ENCODE measurements at places on chromosomes 12 and 14. TPM values are rescaled to one million over a fixed set of nuclear protein-coding genes. Genes with fewer than 3 reads are reported as not detected.

DNA sequence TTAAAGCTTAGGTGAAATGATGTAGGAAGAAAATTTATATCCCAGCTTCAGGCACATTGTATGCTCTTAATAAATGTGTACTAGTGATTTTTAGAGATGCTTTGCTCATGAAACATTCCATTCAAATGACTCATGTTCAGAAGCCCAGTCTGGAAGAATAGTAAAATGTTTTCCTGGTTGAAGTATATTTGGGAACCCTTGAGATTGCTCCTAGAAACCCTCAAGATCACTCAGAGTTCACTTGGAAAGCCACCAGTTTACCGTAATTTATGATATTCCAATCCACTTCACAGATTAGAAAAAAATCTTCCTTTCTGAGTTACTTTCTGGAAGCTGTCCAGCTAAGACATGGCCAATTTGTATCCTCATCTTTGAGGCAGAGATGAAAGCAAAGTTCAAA, 186.4 kb downstream of the SYT10 start:
- DNase-seq, result no peak

DNA sequence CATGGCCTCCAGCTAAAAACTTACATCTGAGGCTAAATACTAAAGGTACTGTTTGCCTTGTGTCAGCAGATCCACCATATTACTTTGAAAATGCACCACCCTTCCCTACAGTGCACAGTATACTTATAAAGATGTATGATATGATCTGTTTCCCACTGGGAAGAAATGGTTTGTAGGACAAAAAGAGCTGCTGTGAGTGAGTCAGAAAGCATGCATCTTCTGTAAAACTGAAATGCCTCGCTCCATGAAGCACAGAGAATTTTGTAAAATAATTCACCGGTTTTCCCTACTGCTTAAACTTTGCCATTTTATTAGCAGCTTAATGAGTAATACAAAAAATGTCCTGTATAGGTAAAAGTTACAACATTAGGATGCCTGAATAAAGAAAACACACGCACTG, 68.8 kb downstream of the MDGA2 start:
- DNase-seq, result no peak

- DNase-seq, result no peak
These were observed 759.6 kb upstream of the TMEM132C start for GRCh38 chr12:127507341-127507740.

- DNase-seq, result no peak
These were observed 45.2 kb downstream of the PCNX1 start for GRCh38 chr14:70952485-70952884.

The SH2B3 gene
- 36.5 TPM for total RNA-seq

GRCh38 chr12:1380171-1380851, 214.1 kb downstream of the FBXL14 start:
- no peak for DNase-seq

DNA sequence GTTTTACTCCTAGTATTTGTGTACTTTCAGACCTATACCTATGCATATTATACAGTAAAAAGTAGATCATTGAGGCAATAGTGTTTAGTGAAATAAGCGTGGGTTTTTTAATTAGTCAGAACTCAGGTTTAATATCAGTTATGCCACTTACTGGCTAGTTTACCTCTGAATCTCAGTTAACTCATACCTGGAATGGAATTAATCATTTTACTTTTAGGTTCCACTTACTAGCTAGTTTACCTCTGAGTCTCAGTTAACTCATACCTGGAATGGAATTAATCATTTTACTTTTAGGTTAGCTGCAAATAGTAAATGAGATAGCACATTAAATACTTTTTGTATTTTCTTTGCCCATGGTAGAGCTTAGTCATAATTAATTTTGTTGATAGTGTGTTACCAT, 475.7 kb downstream of the CCER1 start:
- DNase-seq, result no peak

GRCh38 chr12:104764225-104765091, 193.6 kb downstream of the SLC41A2 start:
- no peak for DNase-seq

GRCh38 chr12:49866859-49867569, 24.1 kb upstream of the BCDIN3D start:
- DNase-seq, result peak; percentile 79

DNA sequence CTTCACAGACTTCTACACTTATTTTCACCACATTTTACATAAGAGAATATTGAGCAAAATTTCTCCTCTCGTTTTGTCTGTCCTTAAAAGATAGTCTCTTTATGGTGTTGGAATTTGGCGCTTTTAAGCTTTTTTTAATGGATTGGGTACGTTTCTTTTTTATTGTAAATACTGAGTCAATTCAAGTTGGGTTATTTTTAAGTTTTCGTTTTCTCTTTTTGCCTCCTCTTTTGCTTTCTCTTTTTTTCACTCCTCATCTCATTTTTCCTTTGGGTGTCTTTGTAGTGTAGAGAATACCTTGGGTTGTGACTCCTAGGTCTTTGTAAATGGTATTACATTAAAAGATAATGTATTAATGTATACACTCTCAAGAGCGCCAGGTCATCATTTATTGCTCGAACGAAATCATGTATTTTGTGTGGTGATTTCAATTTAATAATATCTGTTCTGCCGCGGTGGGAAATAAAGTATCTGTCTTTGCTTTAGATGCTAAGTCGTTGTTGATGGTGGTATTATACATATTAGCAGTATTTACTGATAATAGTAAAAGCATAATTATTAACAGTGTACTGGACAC, 845 bp downstream of the TMX1 start:
- no peak for DNase-seq

DNA sequence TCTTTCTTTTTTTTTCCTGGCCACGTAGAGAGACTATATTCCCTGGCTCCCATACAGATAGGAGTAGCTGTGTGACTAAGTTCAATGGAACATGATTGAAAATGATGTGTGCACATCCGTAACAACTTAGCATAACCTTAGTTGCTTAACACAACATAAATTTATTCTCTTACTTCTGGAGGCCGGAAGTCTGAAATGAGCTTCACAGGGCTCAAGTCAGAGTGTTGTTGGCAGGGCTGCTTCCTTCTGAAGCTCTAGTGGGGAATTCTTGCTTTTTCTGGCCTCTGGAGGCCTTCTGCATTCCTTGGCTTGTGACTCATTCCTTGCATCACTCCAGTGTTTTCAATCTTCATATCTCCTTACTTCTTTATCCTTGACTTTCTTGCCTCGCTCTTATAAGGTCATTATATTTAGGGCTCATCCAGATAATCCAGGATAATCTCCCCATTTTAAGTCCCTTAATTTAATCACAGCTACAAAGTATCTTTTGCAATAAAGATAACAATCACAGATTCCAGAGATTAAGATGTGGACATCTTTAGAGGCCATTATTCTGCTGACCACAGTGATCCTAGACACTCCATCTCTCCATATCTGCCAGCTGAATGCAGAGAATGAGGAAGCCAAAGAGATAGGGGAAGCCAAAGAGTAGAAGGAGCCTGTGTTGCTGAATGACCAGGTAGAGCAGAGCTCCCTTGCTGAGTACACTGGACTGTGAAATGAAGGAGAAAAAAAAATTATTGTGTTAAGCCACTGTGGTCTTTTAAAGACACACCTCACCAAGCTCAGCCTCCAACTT, 21.0 kb upstream of the SNX6 start:
- no peak for DNase-seq

The ZDHHC22 gene
- not detected for total RNA-seq

DNA sequence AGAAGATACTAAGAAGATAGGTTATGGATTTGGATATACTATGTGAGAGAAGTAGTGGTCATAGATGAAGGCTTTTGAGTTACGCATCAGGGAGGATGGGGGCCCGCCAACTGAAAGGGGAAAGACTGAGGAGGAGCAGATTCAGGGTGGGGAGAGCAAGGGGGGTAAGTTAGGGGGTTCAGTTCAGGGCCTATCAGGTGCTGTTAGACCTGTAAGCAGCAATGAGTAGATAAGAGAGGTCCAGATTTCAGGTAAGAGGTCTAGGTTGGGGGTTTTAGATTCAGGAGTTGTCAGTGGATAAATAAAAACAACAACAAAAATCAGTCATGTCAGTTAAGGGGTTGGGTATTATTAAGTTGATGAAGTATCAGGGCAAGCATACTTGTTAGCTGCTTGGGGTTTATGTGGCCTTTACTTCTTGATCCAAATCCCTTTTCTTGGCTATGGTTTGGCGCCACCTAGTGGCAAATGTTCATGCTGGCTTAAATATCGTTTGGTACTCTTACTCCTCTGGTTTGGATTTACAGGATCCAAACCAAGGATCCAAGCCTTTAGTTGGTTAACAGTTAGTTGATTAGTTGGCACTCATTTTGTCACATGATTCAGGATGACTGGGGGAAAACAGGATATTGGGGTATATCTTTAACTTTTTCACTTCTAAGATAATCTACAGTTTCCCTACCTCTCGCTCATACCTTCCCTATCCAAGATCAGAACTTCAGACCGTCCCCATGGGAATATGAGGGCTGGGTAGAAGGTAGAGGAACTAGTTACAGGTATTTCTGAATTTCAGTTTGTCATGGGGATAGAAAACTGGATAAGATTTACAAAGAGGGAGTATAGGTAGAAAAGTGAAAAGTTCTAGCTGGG, 65.1 kb downstream of the PCNX1 start:
- DNase-seq, result peak; percentile 91

The FRMD6 gene
- total RNA-seq, result 36.8 TPM

DNA sequence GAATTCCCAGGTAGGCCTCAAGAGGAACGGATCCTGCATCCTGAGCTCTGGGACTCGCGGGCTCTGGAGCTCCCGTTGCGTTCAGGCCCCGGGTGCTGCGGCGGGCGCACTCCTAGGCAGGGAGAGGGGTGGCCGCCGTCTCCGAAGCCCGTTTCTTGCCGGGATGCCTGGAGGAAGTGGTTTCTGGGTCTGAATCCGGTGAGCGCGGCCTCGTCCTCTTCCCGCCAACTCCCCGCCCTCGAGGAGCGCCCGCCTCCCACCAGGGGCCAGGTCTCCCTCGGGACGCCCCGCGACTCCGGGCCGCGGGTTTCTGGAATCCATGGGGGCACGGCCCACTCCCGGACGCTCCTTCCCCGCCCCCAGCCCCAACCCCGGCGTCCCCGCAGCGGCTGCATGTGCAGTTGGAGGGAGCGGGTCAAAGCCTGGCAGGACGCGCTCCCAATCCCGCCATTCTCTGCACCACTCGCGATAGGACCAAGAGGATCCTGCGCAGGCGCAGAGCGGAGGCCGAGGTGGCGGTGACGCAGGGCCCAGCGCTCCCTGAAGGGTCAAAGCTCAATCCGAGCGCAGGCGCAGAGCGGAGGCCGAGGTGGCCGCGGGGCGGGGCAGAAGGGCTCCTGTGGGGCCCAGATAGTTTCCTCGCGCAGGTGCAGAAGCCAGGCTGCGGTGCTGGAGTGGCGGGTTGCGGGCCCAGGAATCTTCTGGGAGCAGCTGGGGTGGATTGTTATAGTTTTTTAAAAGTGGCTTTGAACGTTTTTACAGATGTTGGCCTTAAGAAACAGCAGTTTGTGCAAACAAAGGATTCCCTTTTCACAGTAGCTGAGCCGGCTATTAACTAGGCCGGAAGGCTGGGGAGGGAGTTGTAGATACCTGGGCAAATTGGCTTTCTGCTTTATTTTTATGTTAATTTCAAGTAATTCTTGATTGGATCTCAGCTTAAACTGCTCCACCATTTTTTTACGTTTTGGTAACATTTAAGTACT, 796.4 kb downstream of the AACS start:
- peak; percentile 22 for DNase-seq

DNA sequence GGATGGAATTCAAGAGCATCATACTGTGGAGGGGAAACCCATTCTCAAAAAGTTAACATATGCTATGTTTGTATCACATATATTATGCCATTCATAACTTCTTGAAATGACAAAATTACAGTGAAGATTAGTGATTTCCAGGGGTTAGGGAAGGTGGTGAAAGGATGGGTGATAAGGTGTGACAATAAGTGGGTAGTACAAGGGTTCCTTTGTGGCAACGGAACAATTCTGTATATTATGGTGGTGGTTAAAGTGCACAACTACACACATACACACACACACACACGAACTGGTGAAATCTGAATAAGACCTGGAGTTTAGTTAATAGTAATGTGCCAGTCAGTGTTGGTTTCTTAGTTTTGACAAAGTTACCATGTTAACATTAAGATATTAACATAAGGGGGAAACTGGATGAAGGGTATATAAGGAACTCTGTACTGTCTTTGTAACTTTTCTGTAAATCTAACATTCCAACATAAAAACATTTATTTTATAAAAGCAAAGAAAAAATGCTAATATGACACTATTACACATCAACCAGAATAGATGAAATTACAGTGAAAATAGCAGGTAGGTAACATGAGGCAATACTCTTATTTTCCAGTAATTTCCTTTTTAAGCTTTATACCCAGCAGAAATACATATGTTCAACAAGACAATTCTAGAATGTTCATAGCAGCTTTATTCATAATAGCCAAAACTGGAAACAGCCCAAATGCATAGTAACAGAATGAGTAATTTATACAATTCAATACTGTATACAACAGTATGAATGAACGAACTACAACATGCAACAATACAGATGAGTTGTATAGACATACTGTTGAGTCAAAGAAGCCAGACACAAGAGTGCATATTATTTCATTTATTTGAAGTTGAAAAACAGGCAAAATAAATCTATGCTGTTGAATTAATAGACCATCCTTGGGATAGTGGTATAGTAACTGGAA, 44.0 kb upstream of the OR5AU1 start:
- DNase-seq, result no peak

GRCh38 chr12:66945189-66945817, 266.4 kb upstream of the GRIP1 start:
- DNase-seq, result no peak

DNA sequence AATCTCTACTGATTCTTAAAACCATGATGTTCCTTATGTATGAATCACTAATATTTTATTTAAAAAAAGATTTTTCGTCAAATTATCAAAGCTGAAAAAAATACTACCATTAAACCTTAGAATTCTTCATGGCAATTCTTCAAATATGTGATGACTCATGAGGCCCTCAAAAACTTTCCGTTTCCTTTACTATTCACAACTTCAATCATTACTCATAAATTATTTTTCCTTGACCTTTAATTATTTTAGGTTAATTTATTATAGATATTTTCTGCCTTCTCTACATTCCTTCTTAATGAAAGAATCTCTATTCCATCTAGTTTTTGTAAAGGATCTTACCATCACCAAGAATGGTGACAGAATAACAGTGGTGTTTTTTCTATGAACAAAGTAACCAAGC, 162.1 kb upstream of the SOX5 start:
- no peak for DNase-seq

The ANG gene
- 6.9 TPM for total RNA-seq

GRCh38 chr12:83666690-83667089, 980.0 kb downstream of the TMTC2 start:
- DNase-seq, result no peak

DNA sequence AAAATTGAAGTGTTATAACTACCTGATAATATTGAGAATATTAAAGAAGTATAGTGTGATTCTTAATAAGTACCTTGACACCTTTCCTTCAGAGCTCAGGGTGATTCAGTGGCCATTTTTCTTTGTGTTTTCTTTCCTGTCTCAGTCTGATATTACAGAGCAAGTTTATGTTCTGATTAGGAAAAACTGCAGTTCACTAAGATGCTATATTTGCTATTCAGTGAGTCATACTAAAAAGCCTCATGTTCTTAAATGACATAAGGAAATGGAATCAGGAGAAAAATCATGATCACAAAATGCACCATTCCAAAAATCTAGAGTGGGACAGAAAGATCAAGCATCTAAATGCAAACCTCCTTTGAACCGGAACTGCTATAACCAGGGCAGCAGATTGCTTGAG, 390.6 kb upstream of the ATP2B1 start:
- DNase-seq, result no peak

The KRT78 gene
- total RNA-seq, result 0.40 TPM
